ENCODE measurements at places on chromosomes 5 and 9.

DNA sequence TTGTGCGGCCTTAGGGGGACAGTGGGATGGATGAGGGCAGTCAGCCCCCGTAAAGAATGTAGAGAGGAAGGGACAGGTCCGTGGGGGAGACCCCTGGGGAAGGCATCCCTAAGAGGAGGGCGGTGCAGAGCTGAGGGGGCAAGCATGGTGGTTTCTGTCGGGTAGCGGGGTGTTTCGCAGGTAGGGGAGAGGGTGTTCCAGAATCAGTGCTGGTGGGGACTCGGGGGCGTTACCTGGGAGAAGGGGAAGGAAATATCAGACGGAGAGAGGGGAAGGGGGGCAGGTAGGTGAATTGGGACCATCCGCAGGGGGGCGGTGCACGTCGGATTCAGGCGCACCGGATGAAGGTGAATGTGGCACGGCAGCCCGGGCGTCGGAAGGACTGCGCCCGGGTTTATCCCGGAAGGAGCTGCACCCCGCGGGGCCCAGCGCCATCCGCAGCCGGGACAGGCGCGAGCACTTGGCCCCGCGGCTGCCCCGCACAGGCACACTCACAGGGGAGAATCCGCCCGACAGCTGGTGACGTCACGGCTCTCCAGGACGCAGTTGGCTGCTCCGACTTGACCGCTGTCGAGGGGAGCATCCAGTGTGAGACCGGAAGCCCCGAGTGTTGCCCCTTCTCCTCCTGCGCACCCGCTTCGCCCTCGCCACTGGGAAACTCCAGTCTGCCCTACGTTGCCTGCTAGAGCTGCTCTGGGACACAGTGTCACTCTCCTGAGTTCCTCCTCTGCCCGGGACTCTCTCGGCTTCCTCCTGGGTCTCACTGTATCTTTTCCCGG lies 1.3 kb downstream of the CD72 start:
- DNase-seq: peak; percentile 67

DNA sequence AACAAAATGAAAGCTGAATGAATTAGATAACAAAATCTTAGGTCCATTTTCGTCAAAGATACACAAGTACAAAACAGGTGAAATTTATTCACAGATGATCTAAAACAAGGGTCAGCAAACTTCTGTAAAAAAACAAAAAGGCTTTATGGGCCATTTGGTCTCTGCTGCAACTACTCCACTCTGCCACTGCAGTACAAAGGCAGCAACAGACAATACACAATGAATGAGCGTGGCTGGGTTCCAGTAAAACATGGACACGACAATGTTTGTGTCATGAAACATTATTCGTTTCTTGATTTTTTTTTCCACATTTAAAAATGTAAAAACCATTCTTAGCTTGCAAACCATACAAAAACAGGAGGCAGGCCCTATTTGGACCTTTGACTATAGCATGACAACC lies 71.9 kb downstream of the ECPAS start:
- no peak for DNase-seq

DNA sequence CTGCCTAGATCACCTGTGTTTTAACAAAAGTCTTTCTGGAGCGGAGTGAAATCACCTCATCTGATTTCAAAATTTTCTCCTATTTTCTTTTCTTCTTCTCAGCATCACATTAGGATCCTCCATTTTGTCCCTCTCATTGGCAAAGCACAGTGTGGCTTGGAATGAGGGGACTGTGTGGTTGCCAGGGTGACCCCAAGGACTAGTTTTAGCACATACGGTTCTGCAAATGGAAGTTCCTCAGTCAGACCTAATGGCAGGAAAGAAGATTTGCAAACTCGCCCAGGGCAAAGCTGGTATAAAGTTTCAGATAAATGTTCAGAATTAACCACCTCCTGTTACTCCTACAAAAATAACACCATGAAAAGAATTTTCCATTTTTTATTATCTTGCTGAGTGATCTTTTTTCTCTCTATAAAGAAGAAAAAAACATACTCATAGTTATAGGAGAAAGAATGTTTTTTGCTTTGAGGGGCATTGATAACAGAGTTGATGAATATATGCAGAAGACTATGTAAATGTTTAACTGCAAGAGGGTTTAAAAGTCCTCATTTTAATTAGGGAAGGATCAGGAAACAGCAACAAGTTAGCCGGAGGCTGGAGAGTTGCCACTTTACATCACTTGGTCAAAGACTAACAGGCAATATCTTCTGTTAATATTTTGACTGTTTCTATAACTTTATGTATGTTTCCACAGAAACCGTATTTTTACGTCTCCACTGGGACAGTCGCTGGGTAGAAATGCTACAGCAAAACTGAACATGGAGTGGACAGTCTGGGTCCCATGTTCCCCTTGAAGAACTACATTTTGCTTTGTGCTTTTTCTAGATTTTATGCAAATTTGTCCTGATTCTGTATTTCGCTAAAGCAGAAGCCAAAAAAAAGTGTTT lies 257.8 kb downstream of the NR2F1-AS1 start:
- no peak for DNase-seq

- DNase-seq: no peak
Measured at GRCh38 chr5:133775584-133776304, 163.4 kb upstream of the FSTL4 start.

DNA sequence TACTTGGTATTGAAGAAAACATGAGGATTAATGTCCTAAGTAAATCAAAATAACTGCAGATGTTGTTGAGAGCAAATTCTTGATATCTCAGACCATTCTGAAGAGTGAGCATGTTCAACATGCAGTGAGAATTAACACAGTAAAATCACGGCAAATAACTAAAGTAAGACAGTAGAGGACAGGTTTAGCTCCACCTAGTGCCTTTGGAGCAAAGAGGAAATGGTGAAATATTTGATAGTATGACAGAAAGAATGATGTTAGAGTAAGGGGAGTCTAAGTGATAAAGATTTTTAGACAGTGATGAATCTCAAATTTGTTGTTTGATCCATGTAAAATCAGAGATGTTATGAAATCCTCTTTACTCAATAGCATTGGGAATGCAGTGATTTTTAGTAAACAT lies 424.2 kb downstream of the TMEM161B start:
- DNase-seq: no peak

GRCh38 chr5:134127988-134128647 lies 13.6 kb downstream of the TCF7 start:
- no peak for DNase-seq

DNA sequence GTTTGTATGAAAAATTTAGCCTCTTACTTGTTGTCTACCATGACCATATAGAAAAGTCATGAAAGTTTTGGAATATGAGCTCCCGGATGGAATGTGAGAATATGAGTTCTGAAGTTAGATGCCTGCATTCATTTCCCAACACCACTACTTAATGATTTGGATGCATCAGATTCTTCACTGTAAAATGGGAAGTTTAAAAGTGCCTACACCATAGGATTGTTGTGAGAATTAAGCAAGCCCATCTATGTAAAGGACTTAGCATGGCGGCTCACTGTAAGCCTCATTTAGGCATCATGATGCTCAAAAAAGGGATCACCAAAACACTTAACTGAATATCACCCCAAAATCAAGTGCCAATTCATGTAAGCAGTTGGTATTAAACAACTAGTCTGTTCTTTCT lies 177.3 kb downstream of the RAB3C start:
- no peak for DNase-seq

- DNase-seq: no peak
Measured at GRCh38 chr9:121609822-121610637, 41.4 kb upstream of the DAB2IP start.

DNA sequence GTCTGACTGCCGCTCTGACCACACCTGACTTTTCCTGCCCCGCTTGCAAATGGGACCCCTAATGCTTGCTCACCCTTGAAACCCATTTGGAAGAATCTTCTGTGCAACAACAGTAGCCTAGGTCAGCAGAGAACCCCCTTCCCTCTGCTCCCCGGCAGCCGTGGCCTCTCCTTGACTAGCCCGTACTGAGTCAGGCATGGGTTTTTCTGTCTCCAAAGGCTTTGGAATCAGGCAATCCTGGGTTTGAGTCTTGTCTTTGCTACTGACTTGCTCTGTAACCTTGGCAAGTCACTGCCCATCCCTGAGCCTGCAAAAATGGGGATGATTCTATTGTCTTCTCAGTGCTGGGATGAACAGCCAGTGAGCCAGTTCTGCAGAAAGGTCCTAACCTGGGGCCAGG lies 135.4 kb downstream of the RGS3 start:
- DNase-seq: no peak

DNA sequence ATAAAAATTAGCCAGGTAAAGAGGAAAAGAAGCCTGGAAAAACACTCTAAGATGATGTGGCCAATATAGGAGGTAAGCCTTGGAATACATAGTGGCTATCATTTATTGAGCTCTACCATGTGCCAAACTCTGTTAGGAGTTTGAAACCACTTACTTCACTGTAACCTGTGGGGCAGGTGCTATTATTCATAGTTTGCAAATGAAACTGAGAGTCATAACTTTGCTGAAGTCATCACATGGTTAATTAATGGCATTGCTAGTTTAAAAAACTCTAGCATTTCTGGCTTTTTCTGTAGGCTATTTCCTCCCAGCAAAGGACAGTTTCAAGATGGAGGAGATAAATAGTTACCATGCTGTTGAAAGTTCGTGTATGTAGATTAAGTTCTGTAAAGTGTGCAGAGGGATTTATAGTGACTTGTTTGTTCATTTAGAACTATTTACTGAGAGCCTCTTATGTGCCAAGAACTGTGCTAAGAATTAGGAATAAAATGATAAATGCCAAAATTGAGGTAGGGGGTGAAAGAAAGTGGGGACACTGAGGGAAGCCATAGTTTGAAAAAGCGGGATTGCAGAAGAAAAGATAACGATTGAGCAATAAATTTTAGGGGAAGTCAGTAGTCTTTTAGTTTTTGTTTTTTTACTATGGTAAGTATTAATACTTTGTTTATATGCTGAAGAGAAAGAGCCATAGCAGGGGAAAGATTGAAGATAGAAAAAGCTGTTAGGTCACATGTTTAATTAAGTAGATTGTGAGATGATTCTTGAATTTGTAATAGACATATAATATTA lies 57.2 kb downstream of the WDR70 start:
- no peak for DNase-seq

DNA sequence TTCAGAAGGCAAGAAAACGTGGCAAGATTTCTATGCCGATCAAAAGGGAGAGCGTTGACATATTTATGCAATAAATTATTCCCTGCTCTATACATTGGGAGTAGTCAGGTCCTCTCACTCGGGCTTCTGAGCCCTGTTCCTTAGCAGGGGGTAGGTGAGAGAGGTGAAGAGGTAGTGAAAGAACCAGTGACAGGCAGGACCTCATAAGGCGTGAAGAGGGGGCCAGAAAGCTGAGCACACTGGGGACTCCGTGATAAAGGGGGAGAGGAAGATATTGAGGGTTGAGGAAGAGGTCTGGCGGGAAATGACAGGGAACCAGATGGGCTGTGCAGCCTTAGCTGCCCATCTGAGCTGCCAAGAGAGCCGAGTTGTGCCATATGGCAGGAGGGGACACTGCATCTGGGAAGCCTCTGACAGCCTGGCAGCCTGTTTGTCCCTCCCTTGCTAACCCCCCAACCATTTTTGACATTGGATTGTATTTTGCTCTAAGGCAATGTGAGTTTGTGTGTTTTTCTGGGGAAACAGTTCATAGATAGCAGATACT lies 782 bp upstream of the CDC20B start:
- no peak for DNase-seq

GRCh38 chr5:1405539-1406530 lies 39.4 kb downstream of the SLC6A3 start:
- no peak for DNase-seq

DNA sequence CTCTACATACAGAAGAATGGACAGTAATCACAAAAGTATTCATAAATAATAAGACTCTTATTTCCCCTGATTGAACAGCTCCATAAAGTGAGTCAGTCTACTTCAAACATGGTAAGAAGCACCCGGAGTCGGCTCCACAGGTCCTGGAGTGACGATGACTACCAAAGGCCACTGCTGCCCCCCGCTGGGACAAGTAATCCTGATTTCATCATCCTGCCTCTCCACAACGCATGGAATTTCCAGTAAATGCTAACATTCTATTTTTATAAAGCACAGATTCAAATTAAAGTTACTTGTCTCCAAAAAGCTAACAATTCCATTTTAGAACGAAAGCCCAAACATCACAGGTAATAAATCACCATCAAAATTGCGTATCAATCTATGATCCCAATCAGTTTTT lies 16.2 kb downstream of the ATPSCKMT start:
- no peak for DNase-seq

GRCh38 chr9:108815156-108815555 lies 40.6 kb downstream of the ACTL7B start:
- DNase-seq: no peak

GRCh38 chr9:114924327-114924726 lies 6.1 kb downstream of the TNFSF8 start:
- no peak for DNase-seq

- DNase-seq: peak; percentile 6
Measured at GRCh38 chr5:138179277-138179857, 455 bp downstream of the KIF20A start.

DNA sequence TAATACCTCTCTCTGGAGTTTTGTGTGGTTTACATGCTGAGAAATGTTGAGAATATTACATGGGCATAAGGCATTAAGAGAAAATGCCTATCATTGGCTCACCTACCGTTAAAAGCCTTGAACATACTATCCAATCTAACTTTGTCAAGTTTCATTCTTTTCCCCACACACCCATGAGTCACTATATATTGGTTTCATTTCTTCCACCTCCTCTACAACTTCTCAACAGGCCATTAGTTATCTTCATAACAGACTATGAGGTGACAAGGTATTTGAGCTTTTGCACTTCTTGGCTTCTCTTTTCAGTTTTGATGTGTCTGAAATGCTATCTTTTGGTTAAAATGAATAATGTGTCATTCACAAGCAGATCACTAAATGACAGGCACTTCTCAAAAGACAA lies 288.0 kb downstream of the KCNN2 start:
- DNase-seq: no peak

- no peak for DNase-seq
Measured at GRCh38 chr5:54390015-54390414, 65.5 kb upstream of the HSPB3 start.

DNA sequence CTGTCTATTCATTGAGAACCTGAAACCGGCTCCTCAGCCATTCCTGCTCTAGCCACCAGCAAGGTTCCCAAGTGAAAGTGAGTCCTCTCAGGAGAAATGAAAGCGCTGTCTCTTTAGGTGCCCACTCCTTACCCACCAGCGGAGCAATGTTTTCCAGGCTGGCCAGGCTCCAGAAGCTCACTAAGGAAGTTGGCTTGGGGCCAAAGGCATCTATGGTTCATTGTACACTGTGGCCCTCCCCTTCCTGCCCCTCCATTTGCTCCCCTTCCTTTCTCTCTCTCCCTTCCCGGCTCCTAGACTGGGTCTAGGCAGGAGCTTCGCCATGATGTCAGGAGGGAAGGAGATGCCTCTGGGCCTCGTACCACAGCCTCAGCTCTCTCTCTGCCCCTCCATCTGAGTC lies 1.1 kb upstream of the GABRP start:
- DNase-seq: no peak

DNA sequence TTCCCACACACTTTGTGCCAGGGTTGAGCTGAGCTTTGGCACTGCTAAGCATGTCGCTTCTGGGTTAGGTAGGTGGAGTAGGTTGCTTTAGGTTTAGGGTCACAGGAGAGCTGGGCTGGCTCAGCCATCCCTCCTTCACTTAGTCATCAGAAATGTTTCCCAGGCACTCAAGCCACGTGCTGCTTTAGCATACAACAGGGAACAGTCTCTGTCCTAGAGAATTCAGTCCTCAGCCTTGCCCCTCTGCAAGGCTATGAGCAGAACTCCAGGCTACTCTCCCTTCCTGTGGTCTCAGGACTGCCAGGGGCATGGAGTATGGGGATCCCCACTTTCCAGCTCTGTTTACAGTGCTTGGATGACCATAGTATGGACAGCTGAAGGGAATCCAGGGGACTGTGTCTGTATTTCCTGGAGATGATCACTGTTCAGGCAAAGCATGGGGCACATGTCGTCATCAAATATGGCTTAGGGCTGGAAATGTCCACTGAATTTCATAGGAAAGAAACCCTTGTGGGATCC lies 7.5 kb upstream of the ANKRD33B start:
- no peak for DNase-seq

Measured in activated CD4-positive, alpha-beta T cell treated with anti-CD3 and anti-CD28 coated beads, Interleukin-2, Interleukin-4, amounts not matched to agents 100 ng/mL and 50 ng/mL, durations not matched to agents 16 hours and 8 hours (primary cell).